ENCODE measurements at places on chromosomes 3 and 15.
A peak's percentile ranks its signal among the peaks of the same experiment; 100 is the strongest.

DNA sequence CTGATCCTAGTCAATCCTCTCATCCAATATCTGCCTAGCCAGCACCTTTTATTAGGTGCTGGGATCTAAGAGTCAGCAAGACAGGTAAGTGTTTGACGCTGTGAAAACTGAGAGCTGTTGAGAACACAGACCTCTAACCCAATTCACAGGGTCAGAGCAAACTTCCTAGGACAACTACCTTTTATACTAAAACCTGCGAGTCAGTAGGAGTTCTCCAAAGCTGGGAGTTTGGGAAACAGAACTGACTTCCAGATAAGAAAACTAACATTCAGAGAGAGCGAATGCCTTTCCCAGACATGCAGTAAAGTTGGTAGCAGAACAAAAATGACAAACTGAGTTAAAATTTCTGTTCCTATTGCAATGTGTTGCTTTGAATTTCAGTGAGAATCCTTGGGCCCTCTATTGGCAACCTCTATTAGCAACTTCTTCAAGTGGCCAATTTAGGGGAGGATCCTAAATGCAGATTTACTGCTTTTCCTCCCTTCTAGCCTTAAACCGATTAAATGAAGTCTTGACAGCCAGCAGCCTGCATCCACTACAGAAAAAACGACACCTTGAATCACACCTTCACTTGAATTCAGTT lies 11.3 kb downstream of the NR2E3 start:
- no peak overlapping the region for H3K4me3 ChIP-seq
- no peaks in the 10 kb centered on the region for H3K4me1 ChIP-seq
- H3K27ac ChIP-seq: no peak overlapping the region
- no peak for DNase-seq

DNA sequence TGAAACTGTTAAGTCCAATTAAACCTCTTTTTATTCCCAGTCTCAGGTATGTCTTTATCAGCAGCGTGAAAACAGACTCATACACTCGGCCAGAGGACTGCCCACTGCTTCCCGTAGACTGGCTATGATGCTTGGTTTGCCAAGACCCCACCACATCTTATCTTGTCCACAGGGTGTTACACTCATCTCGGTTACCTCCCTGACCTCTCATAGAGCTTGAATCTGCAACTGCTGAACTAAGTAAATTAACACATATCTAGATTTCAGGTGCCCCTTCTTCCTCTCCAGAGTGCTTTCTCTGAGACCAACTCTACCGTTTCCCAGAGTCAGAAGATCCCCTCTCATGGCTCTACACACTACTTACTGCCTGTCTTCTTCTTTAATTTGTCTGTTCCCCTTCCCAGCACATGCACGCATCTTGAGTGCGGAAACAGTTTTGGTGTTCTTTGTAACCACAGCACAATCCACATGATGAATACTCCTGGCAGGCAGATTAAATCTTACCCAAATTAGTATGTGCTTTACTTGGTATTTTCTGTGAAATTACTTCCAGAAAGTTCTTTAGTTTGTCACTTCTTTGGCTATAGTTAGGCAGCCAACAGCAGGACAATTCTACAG lies 49.7 kb downstream of the CD200 start:
- no peak overlapping the region for H3K27ac ChIP-seq
- H3K27me3 ChIP-seq: no peaks in the 10 kb centered on the region
- peaks cover 7% of the 10 kb centered on the region for H3K4me1 ChIP-seq

DNA sequence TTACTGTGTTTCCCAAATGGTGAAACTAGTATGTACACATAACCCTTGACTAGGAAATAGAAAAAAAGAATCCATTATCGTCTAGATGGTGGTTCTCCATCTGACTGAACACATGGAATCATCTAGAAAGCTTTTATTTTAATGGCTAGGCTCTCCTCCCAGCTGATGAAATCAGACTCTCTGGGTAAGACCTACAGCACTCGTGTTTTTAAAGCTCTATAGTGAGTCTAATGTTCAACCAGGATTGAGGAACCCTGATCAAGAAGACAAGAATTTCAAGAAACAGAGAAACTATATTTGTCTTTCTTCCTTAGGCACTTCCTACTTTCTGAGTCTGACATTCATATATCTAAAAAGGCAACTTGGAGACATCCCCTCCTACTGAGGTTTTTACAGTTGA lies 118.8 kb downstream of the TMCO5A start:
- DNase-seq: no peak
- no peaks in the 10 kb centered on the region for H3K36me3 ChIP-seq
- H3K4me3 ChIP-seq: no peak overlapping the region
- H3K4me1 ChIP-seq: no peaks in the 10 kb centered on the region
- no peaks in the 10 kb centered on the region for H3K27me3 ChIP-seq

GRCh38 chr3:184354121-184354728 lies 7.2 kb downstream of the CLCN2 start:
- no peaks in the 10 kb centered on the region for H3K36me3 ChIP-seq
- no peak overlapping the region for H3K4me3 ChIP-seq
- DNase-seq: peak; percentile 82
- H3K27ac ChIP-seq: peak overlapping the region; percentile 11
- H3K27me3 ChIP-seq: no peaks in the 10 kb centered on the region

DNA sequence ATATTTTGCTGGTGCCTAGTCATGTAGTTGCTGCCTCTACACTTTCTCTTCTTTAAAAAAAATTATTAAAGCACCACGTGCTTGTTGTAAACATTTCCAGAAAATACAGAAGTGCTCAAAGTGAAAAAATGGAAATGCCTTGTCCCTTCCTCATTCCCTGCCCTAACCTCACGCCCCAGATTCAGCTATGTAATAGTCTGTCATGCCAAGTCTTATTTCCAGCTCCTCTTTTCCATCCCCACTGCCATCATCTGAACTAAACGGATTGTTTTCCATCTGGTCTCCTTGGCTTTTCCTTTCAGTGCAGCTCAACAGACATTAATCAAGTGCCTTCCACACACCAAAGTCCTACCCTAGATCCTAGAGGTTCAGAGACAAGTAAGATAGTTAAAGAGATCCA lies 15.5 kb downstream of the ZNF774 start:
- H3K27ac ChIP-seq: no peak overlapping the region
- no peak overlapping the region for H3K4me3 ChIP-seq
- no peaks in the 10 kb centered on the region for H3K27me3 ChIP-seq

DNA sequence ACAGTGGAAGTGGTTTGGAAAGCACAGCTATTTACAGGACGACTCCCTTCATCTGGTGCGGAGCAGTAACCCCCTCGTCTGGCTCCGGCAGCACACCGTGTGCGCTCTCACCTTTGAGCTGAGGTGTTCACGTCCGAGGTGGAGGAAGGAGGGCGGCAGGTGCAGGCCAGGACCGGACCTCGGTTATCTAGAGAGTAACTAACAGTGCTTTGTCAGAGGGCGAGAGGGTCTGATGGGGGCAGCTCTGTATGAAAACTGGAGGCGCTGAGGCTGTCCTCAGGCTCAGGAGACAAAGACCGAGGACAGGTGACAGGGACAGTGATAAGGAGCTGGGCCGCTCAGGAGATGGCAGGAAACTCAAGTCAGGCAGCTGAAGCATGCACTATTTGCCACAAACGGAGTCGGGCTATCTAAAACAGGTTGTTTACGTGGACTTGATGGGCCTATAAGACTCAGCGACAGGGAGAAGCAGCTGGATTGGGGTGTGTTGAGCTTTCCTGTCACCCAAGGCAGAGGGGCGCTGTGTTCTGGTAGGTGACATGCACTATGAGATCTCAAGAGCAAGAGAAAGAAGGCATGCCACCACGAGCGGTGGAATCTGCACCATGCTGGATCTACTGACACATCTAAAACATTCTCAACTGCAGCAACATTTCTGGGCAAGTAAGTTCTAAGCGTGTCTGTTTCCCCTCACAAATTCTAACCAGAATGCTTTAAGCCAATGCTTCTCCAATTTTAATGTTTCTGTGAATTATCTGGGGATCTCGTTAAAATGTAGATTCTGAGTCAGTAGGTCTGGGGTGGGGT lies 155.2 kb downstream of the XXYLT1 start:
- H3K4me1 ChIP-seq: peaks cover 7% of the 10 kb centered on the region
- DNase-seq: no peak

- H3K4me3 ChIP-seq: no peak overlapping the region
- peaks cover 3% of the 10 kb centered on the region for H3K4me1 ChIP-seq
- DNase-seq: no peak
- H3K27ac ChIP-seq: no peak overlapping the region
Measured at GRCh38 chr15:71748293-71748718, 62.0 kb upstream of the NR2E3 start.

- peaks cover 5% of the 10 kb centered on the region for H3K36me3 ChIP-seq
- H3K27ac ChIP-seq: peak overlapping the region; percentile 98
- H3K27me3 ChIP-seq: peaks cover 5% of the 10 kb centered on the region
- peaks cover 18% of the 10 kb centered on the region for H3K4me1 ChIP-seq
- DNase-seq: no peak
- peak overlapping the region; percentile 99 for H3K4me3 ChIP-seq
Measured at GRCh38 chr3:44337248-44337785, 1.2 kb upstream of the TCAIM start.

GRCh38 chr15:41483519-41483918 lies 10.2 kb upstream of the ITPKA start:
- H3K27ac ChIP-seq: peak overlapping the region; percentile 50
- DNase-seq: peak; percentile 46
- peak overlapping the region; percentile 34 for H3K4me3 ChIP-seq
- H3K27me3 ChIP-seq: peaks cover 4% of the 10 kb centered on the region

- no peak for DNase-seq
- peaks cover 5% of the 10 kb centered on the region for H3K4me1 ChIP-seq
- H3K4me3 ChIP-seq: no peak overlapping the region
- no peaks in the 10 kb centered on the region for H3K36me3 ChIP-seq
- no peaks in the 10 kb centered on the region for H3K27me3 ChIP-seq
- H3K27ac ChIP-seq: no peak overlapping the region
Measured at GRCh38 chr3:13026534-13026933, 46.7 kb downstream of the IQSEC1 start.

DNA sequence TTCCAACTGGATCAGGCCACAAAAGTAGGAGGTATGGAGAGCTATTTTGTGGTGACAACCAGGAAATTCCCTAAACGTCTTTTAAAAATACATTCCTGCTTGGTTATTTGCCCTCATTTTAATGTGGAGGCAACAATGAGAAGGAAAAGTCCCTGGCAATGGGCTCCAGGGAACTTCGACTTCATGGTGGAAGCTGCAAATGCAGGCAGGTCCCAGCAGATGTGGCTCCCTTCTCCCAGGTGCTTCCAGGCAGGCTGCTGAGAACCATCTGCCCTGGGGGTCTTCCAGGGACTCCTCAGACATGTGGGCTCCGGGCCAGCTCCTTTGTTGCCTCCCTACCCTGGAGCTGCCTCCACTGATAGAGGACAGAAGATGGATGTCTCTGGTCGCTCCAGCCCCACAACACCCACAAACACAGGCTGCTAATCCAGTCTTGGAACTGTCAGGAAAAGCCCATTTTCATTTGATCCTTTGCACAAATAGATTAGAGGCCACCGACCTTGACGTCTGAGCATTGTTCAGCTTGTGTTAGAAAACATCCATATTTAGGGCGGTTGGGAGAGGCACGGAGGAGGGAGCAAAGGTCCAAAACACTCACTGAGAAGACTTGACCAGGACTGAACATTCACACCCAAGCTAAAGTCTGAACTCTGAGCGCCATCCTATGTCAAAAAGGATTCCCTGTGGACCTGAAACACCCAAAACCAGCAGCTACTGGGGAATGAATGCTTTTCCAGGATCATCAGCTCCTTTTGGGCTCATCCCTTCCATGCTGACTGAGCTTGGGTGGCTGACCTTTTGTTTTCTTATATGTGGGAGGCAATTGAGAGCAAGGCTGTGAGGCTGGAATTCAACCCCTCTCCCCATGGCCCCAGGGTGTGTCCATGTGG lies 30.2 kb upstream of the SLCO2A1 start:
- no peaks in the 10 kb centered on the region for H3K36me3 ChIP-seq
- H3K27ac ChIP-seq: no peak overlapping the region
- no peak for DNase-seq
- H3K4me3 ChIP-seq: no peak overlapping the region
- no peaks in the 10 kb centered on the region for H3K27me3 ChIP-seq

DNA sequence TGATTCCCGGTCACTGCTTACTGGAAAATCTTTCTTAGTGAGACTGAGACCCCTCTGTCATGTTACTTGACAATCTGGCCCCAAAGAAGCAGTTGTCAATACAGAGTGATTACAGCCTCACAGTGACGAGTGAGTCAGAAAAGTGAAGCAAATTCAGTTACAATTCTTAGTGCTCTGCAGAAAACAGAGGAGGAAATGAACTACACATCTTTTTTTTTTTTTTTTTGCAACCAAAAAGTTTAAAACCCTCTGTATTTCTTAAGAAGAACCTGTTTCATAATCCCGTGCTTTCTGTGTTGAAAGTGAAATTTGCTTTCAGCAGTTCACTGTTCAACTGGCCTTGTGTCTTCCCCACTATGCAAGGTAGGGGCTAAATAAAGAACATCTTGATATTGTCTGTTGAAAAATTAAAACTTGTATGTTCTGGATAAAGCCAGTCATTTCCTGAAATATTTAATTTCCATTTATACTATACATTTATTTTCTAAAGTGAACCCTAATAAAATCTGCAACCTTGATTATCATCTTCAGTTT lies 1.9 kb downstream of the AQP9 start:
- H3K27me3 ChIP-seq: peaks cover 1% of the 10 kb centered on the region
- H3K36me3 ChIP-seq: no peaks in the 10 kb centered on the region
- no peak overlapping the region for H3K4me3 ChIP-seq
- no peaks in the 10 kb centered on the region for H3K4me1 ChIP-seq
- no peak for DNase-seq

DNA sequence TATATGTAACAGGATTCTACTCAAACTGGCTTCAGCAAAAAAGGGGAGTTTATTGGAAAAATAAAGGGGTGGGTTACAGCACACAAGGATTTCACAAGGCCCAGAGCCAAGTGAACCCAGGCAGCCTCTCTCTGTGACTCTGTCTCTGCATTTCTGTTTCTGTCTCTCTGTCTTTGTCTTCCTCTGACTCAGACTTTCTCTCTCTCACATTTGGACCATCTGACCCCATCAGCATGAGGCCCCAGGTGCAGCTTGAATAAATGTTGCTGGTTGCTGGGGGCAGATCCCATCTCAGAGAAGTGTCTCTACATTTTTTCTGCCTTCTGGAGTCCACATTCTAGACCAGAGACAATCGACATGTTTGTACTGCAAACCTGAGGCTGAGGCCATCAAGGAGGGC lies 45.0 kb downstream of the RPLP1 start:
- H3K4me3 ChIP-seq: no peak overlapping the region
- peak overlapping the region; percentile 4 for H3K27ac ChIP-seq
- H3K4me1 ChIP-seq: peaks cover 7% of the 10 kb centered on the region
- no peaks in the 10 kb centered on the region for H3K27me3 ChIP-seq
- H3K36me3 ChIP-seq: no peaks in the 10 kb centered on the region
- DNase-seq: peak; percentile 23
